ENCODE measurements at places on chromosomes 7 and 10.

DNA sequence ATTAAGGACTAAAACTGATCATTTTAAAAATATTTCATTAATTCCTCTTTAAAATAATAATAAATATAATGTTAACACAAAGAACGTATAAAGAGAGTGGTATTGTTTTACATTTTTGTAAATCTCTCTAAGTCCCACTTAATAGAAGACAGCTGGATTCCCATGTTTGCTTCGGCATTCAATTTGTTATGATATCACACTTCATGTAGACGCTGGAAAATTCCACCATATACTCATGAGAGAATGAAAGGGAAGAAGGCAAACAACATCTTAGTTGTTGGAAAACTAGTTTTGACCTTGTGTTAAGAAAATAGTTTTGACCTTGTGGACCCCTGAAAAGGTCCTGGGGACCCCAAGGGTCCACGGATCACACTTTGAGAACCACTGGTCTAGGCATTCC lies 85.3 kb upstream of the MGMT start:
- no peak for DNase-seq

GRCh38 chr10:23194966-23195845 lies 3.1 kb downstream of the PTF1A start:
- no peak for DNase-seq

GRCh38 chr7:79664884-79665676 lies 211.6 kb upstream of the MAGI2 start:
- DNase-seq: no peak

- no peak for DNase-seq
Measured at GRCh38 chr7:41885078-41885477, 182.2 kb upstream of the INHBA start.

- DNase-seq: no peak
Measured at GRCh38 chr7:79272066-79272669, 181.3 kb downstream of the MAGI2 start.

DNA sequence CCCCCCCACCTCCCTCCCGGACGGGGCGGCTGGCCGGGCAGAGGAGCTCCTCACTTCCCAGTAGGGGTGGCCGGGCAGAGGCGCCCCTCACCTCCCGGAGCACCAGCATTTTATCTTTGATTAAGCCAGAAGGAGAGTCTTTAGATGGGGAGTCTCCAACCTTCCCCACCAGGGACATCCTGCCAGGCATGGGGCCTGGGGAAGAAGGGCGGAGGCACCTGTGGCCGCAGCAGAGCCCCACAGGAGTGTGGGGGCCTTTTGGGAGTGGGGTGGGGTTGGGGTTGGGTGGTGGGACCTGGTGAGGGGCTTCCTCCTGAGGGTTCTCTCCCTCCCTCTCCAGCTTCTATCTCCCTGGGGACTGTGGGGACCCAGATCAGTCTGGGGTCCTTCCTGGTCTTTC lies 18.2 kb downstream of the ZNF783 start:
- no peak for DNase-seq

- no peak for DNase-seq
Measured at GRCh38 chr7:151148319-151149259, 18.9 kb downstream of the GBX1 start.

- DNase-seq: no peak
Measured at GRCh38 chr10:77311186-77311585, 326.4 kb downstream of the KCNMA1 start.

DNA sequence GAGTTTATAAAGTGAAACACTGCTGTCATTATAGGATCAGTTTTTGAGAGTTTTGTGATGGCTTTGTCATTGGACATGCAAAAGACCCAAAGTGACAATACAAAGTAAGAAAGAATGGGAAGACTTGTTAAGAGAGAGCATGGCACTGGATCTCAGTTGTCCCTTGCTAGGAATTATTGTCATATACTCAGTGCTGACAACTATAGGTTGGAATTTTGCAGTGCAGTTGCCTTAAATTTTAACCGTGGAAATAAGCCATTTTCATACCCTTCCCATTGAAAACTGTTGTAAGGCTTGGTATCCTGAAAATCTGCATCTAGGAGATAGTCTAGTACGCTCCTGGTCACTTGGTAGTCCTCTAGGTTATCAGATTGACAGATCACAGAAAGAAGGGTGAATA lies 1156.7 kb downstream of the GATA3 start:
- DNase-seq: no peak

DNA sequence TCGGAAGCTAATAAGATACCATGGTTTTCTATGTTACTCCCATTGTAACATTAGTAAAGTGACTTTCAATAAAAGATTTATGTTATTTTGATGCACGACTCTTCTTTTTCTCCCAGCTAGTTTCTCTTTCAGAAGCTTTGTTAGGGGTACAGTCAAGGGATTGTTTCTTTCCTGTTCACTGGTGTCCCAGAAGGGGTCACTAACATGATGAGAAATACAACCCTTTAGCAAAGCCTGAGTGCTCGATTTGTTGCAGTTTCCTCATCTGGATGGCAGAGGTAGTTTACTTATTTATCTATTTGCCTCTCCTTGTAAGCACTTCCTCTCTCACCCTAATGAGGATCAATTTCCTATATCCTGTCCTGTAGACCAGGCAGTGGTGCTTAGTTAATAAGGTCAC lies 17.0 kb downstream of the SRI start:
- DNase-seq: no peak

DNA sequence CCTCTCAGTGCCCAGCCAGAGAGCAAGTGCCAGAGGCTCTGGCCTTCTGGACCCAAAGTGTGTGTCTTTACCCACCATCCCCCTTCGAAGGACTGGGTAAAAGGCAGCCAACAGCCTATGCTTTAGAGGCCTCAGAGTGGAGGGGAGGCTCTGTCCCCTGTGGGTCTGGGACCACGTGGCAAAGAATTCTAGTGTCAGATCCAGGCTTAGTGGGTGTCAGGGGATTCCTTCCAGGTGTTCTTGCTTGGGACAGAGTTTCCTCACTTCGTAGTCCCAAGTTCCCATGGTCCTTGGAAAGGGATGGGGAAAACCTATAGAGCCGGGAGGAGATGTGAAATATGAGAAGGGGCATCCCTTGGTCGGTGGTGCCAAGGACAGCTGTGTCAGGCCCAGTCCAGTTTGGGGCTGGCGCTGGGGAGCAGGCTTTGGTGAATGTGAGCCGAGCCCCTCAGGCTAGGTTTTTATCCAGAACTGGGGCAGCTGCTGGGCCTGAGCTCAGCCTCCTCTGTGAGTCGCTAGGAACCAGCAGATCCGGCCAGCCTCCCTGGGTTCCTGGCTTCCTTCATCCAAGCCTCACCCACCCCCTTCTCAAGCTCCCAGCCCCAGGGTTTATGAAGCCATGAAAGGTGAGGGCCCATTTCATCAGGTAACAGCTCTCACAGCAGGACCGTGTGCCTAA lies 71.2 kb downstream of the C10orf105 start:
- no peak for DNase-seq

- no peak for DNase-seq
Measured at GRCh38 chr7:56115852-56116538, at the start of gene NUPR2. Gene NUPR2 (minus strand): TSS chr7:56116417. CDS start chr7:56116314, 103 bp downstream.

DNA sequence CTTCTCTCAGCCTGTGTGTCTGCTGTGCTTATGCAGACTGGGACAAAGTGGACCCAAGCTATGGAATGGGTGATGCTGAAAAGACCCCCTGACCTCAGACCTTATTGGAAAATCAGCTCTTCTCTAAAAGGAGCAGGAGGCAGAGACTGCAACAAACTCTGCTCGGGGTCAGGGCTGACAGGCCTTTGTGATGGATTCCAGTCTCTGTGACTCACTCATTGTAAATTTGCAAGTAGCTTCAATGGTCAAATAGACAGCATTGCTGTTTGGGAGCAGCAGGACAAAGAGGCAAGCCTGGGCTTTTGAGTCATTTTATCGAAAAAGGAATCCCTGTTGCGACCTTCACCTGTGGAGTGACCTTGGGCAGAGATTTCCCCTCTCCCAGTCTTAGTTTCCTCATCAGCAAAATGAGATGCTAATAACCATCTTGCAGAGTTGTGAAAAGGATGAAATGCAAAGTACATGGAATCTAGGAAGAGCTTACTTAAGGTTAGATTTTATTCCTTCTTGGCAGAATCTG lies 26.1 kb upstream of the GPR26 start:
- DNase-seq: no peak

DNA sequence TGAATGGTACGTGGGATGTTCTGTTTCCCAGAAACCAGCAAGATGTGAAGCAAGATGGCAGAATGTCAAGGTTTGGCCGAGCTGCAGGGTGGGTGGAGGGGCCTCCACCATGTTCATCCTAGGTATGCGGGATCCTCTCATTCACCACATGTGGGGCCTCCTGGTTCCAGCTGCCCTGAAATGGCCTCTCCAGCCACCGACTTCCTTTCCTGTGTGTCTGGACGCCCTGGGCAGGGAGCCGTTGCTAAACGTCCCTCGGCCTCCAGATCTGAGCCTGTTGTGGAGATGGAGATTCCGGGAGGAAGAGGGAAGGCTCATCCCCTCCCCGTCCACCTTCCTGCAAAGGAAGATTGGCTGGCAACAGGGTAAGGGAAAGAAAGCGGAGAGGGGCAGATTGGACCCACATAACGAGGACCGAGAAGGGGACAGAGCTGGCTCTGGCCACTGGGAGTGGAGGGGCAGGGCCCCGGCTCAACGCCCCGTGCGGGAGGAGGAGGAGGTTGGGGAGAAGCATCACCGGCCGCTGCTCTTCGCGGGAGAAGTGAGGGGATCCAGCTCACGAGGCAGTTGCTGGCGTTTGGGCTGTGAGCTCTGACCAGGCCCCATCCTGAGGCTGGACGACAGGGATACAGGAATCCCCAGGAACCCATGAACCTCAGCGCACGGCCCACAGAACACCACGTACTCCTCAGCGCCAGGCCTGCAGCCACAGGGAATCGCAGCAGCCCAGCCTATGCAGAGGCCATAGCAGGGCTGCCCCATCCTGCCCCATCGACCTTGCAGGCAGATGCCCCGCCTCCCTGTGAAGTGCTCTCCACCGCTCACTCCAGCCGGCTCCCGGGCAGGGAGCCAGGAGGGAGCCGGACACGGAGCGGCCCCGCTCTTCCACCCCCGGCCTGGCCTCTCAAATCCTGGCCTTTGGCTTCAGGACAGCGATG lies 98.3 kb downstream of the FOXL3 start:
- no peak for DNase-seq

DNA sequence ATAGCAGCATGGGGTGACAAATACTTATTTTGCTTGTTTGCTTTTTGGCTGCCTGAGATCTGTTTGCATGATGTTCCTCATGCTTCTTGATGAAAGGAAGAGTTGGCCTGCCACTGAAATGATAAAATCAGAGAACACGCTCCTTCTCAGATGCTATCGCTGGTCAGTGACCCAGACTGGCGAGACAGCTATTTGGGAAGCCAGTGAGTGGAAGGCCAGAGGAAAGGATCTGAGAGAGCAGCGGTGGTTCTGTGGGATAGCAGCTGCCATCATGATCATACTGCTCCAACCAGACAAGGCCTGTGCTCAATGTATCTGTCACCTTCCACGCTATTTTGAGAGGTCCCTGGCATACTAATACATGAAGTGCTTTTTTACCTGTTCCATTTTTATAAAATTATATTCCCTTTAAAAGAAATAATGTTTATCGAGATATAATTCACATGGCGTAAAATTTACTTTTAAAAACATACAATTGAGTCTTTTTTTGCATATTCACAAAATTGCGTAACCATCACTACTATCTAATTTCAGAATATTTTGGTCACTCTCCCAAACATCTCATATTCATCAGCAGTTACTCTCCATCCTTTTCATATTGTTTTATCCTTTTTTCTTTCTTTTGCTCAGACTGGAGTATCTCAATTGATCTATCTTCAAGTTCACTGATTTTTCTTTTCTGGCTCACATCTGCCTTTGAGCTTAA lies 695.1 kb downstream of the TNS3 start:
- no peak for DNase-seq

DNA sequence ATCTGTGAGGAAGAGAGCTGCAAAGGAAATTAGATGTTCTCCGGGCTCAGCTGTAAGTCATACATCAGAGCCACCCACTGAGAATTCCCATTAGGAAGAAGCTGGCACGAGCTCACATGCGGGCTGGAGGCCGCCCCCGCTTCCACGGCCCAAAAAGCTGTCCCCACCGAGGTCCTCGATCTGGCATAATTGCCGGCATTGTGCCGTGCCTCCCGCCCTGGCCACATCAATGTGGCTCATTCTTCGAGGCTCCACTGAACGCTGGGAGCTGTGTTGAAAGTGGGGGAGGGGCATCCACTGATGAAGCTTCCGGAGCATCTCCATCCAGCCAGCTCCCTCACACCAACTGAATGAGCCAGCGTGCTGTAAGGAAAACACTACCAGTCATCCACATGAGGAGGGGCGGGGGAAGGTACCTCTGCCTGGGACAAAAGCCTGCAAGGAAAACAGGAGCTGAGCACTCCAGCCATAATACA lies 173.1 kb downstream of the PTPRN2 start:
- no peak for DNase-seq

- DNase-seq: no peak
Measured at GRCh38 chr7:3374239-3374638, 73.2 kb downstream of the SDK1 start.

GRCh38 chr10:123903621-123904020 lies 12.0 kb upstream of the CPXM2 start:
- DNase-seq: no peak

DNA sequence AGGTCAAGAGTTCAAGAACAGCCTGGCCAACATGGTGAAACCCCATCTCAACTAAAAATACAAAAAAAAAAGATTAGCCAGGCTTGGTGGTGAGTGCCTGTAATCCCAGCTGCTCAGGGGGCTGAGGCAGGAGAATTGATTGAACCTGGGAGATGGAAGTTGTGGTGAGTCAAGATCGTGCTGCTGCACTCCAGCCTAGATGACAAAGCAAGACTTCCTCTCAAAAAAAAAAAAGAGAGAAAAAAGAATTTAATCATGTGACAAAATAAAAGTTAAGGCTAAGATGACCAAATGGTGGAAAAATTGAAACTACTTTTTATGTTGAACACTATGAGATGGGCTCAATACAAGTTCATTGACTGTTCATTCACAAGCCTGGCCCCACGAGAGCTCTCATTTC lies 141.1 kb upstream of the WDR11 start:
- DNase-seq: no peak

GRCh38 chr7:28551331-28551730 lies 139.0 kb downstream of the CREB5 start:
- no peak for DNase-seq

DNA sequence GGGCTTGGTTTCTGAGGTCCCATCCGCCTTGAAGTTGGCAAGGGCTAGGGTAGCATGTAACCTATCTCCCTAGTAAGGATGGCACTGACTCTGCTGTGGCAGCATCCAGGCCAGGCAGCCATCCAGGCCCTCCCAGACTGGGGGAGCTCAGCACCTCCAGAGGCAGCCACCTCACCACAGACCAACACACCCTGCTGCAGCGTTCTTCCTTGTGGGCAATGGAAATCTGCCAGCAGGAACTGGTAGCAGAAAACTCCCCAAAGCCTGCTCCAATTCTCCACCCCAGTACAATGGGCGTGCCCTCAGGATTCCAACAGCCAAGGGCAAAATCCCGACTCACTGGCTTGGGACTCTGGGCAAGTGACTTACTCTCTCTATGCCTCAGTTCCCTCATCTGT lies 27.5 kb downstream of the DLG5 start:
- DNase-seq: no peak

- no peak for DNase-seq
Measured at GRCh38 chr10:8393531-8393930, 339.0 kb downstream of the GATA3 start.
